ENCODE measurements at places on chromosomes 5 and 9. TPM values are rescaled to one million over a fixed set of nuclear protein-coding genes. Genes with fewer than 3 reads are reported as not detected.

Gene PCDHGA5
- polyA plus RNA-seq: not detected

Gene SERF1A
- 1.8 TPM for polyA plus RNA-seq

Gene SPAG8
- polyA plus RNA-seq: 0.43 TPM

Gene BAAT
- not detected for polyA plus RNA-seq

Gene PSMD5
- 10.1 TPM for polyA plus RNA-seq

Gene PCDHB15
- 0.16 TPM for polyA plus RNA-seq

Gene OR1J2
- not detected for polyA plus RNA-seq

Gene KCNMB1
- 0.07 TPM for polyA plus RNA-seq

Gene ZFP37
- polyA plus RNA-seq: 1.5 TPM

Gene MPDZ
- not detected for polyA plus RNA-seq

Gene CCNJL
- polyA plus RNA-seq: 29.7 TPM

Gene SOX30
- 0.07 TPM for polyA plus RNA-seq

Gene CRHBP
- not detected for polyA plus RNA-seq

Gene CCDC192
- polyA plus RNA-seq: not detected

Gene ESM1
- 0.96 TPM for polyA plus RNA-seq

Gene RAB14
- polyA plus RNA-seq: 36.0 TPM

Gene ORM2
- polyA plus RNA-seq: not detected

Gene GABRA6
- polyA plus RNA-seq: not detected

Gene NTRK2
- polyA plus RNA-seq: not detected

Gene RPL37
- polyA plus RNA-seq: 1,331 TPM

Gene CORO2A
- polyA plus RNA-seq: 1.6 TPM

Gene FAM169A
- 2.2 TPM for polyA plus RNA-seq

Gene TNFAIP8
- polyA plus RNA-seq: 132 TPM

Gene LCN15
- not detected for polyA plus RNA-seq

Gene CEL
- not detected for polyA plus RNA-seq

Data from immature natural killer cell (primary cell).